ENCODE measurements at places on chromosomes 5 and 9.

DNA sequence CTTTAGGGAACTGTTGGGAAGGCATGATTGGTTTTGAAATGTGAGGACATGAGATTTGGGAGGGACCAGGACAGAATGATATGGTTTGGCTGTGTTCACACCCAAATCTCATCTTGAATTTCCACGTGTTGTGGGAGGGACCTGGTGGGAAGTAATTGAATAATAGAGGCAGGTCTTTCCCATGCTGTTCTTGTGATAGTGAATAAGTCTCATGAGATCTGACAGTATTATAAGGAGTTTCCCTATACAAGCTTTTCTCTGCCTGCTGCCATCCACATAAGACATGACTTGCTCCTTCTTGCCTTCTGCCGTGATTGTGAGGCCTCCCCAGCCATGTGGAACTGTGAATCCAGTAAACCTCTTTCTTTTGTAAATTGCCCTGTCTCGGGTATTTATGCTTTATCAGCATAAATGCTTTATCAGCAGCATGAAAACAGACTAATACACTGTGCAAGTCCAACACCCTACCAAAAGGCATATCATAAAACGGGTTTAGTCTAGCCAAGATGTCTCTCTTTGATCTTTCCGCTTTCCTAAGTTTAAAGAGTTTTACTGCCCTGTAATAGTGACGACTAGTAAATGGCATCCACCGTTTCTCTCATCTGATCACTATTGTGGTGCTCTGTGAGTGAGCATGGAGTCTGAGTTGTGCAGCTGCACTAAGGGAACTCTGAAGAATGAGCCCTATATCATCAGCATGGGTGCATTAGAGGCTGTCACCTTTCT is 12.9 kb upstream of the ZNF782 start:
- DNase-seq, result no peak

GRCh38 chr9:110179734-110180133 is 28.2 kb downstream of the C9orf152 start:
- no peak for DNase-seq

DNA sequence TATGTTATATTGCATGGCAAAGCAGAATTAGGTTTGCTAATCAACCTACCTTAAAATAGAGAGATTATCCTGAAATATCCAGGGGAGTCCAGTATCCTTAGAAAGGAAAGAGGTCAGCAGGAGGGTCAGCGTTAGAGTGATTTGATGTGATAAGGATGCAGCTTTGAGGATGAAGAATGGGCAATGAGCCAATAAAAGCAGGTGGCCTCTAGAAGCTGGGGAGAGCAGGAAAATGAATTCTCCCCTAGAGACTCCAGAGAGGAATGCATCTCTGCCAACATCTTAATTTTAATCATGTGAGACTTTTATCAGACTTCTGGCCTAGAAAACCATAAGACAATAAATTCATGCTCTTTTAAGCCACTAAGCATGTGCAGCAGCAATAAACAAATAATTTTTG is 65.7 kb upstream of the SYK start:
- no peak for DNase-seq

- DNase-seq, result no peak
Measured at GRCh38 chr5:107604146-107604910, 66.4 kb downstream of the EFNA5 start.

- no peak for DNase-seq
Measured at GRCh38 chr5:139394654-139395566, at the start of gene PROB1. Gene PROB1 (minus strand): TSS chr5:139395104. CDS start chr5:139395081, 23 bp downstream.

DNA sequence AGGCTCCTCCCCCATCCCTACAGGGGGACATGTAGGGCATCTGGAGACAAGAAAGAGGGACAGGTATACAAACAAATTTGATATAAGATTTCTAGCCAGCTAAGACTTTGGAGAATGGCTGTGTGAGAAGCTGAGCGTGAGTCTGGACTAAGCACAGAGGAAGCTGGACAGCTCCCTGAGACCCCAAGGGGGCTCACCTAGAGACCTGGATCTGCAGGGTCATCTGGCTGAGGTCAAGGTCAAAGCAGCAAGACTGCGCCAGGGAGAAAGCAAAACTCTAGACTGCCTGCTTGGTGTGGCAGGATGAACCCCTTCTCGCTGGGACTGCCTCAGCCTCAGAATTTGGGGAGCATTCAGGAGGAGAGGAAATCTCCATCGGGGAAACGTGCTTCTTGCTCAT is 8.0 kb upstream of the GSN start:
- no peak for DNase-seq

DNA sequence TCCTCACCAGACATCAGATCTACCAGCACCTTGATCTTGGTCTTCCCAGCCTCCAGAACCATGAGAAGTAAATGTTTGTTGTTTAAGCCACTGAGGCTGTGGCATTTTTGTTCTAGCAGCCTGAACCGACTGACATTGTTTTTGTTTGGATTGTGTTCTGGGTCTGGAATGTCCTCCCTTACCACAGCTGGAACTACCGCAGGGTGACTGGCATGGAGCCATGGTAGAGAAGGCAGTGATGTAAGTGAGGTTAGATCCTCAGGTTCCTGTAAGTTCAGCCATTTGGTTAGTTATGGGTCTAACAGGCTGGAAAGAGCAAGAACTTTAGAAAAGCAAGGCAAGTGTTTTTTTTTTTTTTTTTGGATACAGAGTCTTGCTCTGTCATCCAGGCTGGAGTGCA is 209.3 kb downstream of the DAB2IP start:
- no peak for DNase-seq

DNA sequence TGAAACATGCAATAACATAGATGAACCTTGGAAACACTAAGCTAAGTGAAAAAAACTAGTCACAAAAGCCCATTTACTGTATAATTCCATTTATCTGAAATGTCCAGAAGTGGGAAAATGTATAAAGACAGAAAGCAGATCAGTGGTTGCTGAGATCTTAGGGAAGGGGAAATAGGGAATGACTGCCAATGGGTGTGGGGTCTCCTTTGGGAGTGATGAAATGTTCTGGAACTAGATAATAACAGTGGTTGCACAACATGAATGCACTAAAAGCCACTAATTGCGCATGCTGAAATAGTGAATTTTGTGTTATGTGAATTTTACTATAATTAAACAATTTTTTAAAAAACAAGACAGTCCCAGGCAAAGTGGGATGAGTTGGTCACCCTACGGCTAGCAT is 472.8 kb downstream of the CCDC171 start:
- DNase-seq, result no peak

DNA sequence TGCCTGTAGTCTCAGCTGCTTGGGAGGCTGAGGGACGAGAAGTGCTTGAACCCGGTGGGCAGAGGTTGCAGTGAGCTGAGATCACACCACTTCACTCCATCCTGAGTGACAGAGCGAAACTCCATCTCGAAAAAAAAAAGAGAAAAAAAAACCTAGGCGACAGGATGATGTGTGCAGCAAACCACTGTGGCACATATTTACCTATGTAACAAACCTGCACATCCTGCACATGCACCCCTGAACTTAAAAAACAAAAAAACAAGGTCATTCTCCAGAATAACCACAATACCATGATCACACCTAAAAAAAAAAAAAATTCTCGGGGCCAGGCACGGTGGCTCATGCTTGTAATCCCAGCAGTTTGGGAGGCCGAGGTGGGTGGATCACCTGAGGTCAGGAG is 7.5 kb upstream of the DOLPP1 start:
- DNase-seq, result no peak
